Sciatic nerve (tissue), 2 donors: ENCODE measurements at places on chromosomes 6 and 20. TPM values are rescaled to one million over a fixed set of nuclear protein-coding genes. Genes with fewer than 3 reads are reported as not detected.

PRR18 gene
- not detected for total RNA-seq

GRM4 gene
- not detected for total RNA-seq

ATXN1 gene
- total RNA-seq: 70.0 TPM

LHFPL5 gene
- total RNA-seq: not detected

WFDC12 gene
- not detected for total RNA-seq

RGS17 gene
- total RNA-seq: 0.31 TPM

NTSR1 gene
- 0.09 TPM for total RNA-seq

CRYBG1 gene
- 10.7 TPM for total RNA-seq

NR2E1 gene
- total RNA-seq: not detected

TRDN gene
- 4.2 TPM for total RNA-seq

CBLN4 gene
- total RNA-seq: 14.1 TPM

PPP1R18 gene
- 93.0 TPM for total RNA-seq

NHLRC1 gene
- total RNA-seq: 1.8 TPM

RIPOR2 gene
- total RNA-seq: 17.0 TPM

AKAP7 gene
- 31.8 TPM for total RNA-seq

LAMA5 gene
- 232 TPM for total RNA-seq

CYP24A1 gene
- not detected for total RNA-seq

PGBD1 gene
- 4.9 TPM for total RNA-seq

GPLD1 gene
- total RNA-seq: 4.9 TPM

SLCO4A1 gene
- 31.1 TPM for total RNA-seq

VGLL2 gene
- total RNA-seq: not detected

PEX6 gene
- total RNA-seq: 20.4 TPM

EPPIN gene
- not detected for total RNA-seq

FAM50B gene
- 9.6 TPM for total RNA-seq

STMND1 gene
- 0.27 TPM for total RNA-seq

AGER gene
- 13.6 TPM for total RNA-seq

TFAP2D gene
- not detected for total RNA-seq

ESR1 gene
- total RNA-seq: 16.5 TPM

RNGTT gene
- 13.2 TPM for total RNA-seq

FAM209B gene
- total RNA-seq: not detected

GUCA1A gene
- not detected for total RNA-seq

CPNE5 gene
- total RNA-seq: 6.9 TPM

ADGRB3 gene
- total RNA-seq: 8.5 TPM

PSORS1C2 gene
- not detected for total RNA-seq

DLK2 gene
- total RNA-seq: 0.45 TPM

RAET1L gene
- total RNA-seq: not detected

GLP1R gene
- total RNA-seq: 1.6 TPM
